ENCODE measurements at places on chromosomes 1 and 21.

GRCh38 chr1:165807613-165808012, 19.8 kb upstream of the UCK2 start:
- no peak for DNase-seq

DNA sequence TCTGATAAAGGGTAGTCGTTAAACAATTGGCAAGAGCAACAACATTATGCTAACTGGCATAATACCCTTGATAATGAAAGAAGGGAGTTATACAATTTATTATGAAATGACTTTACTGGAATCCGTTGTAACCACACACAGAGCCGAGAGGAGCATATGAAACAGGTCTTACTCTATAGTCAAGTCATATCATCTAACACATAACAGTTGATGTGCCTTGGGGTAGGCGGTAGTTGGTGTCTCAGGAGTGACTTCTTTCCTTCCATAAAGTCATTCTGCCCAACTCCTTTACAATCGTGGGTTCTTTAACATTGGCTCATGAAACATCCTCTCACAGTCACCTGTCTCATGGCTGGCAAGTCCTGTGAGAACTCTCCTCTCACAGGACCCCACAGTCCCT, 225.2 kb downstream of the LTN1 start:
- DNase-seq: no peak

GRCh38 chr1:153380711-153381110, 5.3 kb upstream of the S100A12 start:
- DNase-seq: no peak

- DNase-seq: no peak
Observed at GRCh38 chr1:97164276-97164639, 442.7 kb downstream of the PTBP2 start.

GRCh38 chr1:228011721-228012311, 5.0 kb downstream of the WNT3A start:
- no peak for DNase-seq

DNA sequence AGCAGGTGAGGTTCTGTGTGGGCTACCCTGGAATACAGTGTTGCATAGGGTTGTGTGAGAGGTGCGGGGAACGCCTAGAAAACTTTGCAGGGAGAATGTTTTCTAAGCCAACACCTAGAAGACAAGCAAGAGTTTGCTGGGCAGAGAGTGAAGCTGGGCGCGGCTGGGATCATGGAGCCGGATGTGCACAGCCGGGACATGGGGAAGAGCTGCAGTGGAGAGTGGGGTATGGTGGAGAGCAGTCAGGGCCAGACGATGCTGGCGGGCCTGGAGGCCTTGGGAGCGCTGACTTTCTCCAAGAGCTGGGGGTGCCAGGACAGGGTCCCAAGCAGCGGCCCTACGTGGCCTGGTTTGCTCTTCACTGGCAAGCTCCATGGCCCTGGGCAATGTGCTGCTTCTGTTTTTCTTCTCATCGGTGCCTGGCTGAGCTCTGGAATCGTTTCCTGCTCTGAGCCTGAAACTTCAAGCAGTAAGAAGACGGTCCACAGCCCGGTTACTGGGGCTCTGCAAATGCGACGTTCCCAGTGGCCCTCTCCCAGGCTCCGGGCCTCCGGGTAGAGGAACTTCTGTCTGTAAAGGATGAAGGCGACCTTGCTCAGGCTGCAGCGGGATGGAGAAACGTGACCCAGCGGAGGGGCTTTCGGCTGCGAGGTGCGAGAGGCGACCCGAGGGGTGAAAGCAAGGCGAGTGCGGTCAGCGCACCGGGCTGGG, 51.9 kb upstream of the CD34 start:
- peak; percentile 61 for DNase-seq

DNA sequence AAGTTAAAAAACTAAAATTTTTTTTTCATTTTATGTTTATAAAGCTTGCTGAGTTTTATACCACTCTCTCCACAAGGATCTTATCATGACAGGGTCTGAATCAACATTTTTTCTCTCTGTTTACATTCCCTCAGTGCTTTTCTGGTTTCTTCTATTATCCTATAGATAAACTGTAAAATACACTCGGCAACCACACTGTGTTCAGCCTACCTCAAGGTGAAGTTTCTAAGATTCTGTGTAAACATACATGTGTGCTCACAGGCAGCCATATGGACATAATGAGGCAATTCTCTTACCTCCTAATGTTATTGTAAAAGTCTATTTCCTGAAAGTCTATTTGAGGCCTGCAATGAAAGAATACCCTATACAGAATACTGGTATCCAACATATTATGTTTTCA, 114.6 kb downstream of the NTPCR start:
- DNase-seq: no peak

- no peak for DNase-seq
Observed at GRCh38 chr1:54230507-54231339, 30.8 kb downstream of the MRPL37 start.

DNA sequence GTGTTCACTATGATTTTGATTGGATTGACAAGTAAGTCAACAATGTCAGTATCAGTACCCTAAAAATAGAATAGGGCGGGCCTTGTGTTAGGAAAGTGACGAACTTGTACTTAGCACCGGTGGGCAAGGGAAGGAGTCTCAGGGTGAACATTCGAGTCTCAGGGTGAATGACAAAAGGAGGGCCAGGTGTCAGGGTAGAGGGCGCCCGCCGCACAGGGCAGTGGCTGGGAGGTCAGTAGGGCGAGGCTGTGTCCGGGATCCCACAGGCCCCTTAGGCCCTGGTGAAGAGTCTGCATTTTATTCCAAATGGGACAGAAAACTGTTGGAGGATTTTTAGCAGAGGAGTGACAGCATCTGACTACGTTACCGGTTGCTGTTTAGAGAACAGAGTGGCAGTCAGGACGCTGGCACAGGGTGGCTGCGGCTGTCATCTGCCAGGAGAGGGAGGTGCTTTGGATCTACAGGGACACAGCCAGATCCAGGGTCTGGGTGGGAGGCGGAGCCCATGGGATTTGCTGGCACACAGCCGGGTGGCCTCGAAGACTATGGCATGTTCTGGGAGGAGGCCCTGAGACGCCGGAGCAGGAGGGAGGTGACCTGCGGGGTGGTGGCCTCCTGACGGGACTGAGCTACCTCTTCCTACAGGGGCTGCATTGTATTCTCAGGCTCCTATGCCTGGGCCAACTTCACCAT, 11.0 kb downstream of the AGTRAP start:
- no peak for DNase-seq

- no peak for DNase-seq
Observed at GRCh38 chr1:15952317-15953258, 23.3 kb downstream of the ZBTB17 start.

GRCh38 chr1:189149547-189150375, 1327.9 kb downstream of the BRINP3 start:
- DNase-seq: no peak

DNA sequence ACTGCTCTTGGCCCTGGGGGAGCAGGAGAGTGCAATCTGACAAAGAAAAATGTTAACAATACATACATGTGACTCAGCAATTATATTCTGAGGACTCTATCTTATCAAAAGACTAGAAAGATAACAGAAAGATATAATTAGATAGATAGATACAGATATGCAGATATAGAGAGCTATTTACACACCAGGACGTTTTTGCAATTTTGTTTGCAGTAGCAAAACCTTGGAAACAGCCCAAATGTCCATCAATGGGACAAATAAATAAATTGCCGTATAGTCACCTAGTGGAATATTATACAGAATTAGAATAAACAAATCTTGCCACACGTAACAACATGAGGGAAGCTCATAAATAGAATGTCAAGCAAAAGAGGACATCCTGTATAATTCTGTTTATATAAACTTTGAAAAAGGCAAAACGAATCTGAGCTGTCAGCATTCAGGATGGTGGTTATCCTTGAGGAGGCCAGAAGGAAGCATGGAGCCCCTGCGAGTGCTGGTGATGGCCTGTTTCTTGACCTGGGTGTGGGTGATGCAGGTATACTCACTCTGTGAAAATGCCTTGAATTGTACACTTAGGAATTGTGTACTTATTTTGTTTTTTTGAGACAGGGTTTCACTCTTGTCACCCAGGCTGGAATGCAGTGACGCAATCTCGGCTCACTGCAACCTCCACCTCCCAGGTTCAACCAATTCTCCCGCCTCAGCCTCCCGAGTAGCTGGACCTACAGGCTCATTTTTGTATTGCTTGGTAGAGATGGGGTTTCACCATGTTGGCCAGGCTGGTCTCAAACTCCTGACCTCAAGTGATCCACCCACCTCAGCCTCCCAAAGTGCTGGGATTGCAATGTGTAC, 12.8 kb upstream of the TRIM63 start:
- DNase-seq: no peak

DNA sequence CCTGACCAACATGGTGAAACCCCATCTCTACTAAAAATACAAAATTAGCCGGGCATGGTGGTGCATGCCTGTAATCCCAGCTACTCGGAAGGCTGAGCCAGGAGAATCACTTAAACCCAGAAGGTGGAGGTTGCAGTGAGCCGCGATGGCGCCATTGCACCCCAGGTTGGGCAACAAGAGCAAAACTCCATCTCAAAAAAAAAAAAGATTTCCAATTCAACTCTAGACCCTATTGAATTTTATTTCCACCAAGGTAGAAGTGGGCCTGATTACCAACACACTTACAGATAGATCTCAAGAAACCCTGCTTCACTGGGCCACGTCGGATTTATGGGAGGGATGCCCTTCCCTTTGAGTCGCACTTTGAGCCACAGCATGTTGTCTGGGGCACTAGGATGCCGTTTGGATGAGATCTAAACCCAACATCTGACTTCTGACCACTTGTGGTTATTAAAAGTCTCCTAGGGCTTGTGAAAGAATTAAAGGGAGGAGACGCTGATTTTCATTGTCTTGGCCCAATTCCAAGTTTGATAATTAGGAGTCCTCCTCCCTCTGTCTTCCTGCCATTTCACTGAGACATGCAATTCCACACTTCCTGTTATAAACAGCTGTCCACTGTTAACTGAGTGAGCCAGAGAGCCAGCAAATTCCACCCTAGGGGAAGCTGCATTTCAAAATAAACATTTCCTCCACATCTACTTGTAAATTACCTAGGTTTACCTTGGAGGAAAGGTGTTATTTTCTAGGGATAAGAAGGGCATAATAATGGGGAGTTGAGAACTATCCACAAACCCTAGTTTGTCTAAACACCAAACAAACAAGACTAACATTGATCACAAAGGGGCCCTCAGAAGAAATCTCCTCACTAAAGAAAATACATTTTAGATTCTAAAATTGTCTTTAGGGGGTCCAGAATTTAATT, 5.2 kb upstream of the RERE start:
- no peak for DNase-seq

DNA sequence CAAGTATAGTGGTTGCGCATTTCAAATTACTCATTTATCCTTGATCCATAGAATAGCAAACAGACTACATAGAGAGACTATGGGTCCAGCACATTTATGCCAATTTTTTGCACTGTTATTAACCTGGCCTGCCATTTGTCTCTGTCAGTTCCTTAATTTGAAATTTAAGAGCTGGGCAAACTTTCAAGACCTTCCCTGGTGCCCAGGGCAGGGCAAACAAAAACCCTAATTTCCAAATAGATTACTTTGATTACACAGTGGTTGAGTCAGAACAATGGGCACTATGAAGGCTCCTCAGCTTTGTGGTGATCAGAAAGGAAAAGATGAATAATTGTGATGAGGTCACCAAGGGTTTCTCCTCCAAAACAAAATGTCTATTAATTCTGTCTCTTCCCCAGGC, 80.6 kb downstream of the TNFSF18 start:
- no peak for DNase-seq

DNA sequence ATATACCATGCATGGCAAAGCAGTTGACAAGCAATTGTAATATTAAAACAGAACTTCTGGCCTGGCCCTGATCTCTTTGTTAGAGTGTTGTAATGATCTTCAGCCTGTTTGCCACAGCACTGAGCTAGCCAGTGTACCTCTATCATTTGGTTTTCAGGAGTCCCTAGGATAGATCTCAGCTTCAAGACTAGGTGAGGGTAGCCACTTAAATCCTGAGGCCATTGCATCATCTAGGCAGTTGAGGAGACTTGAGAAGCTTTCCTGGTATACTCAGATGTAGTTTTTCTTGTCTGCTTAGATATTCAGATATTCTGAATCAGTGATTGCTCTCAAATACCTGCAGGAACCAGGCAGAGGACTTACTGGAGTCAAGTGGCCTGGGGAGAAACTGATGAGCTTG, 14.7 kb downstream of the S1PR1 start:
- no peak for DNase-seq

DNA sequence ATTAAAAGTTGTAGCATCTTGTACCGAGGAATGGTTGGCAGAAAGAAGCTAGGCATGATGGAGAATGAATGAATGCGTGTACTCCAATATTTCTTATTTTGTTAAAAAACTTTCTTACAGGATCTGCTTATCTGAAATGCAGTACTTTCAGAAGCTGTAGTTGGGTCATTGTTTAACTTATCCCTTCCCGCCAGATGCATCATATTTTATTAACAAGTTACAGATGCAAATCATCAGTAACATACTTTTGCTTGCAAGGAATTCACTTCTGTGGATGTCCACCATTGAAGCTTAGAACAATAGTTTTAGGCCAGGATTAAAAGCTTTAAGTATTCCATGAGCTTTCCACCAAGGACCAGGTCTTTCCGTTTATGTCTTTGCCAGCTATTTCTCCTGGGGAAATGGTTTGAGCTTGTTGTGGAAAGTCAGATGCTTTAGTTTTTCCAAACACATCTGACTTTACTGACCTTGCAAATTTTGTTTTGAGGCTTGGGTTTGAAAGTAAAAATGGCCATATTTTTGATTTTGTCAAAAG, 65.4 kb downstream of the PATJ start:
- no peak for DNase-seq

DNA sequence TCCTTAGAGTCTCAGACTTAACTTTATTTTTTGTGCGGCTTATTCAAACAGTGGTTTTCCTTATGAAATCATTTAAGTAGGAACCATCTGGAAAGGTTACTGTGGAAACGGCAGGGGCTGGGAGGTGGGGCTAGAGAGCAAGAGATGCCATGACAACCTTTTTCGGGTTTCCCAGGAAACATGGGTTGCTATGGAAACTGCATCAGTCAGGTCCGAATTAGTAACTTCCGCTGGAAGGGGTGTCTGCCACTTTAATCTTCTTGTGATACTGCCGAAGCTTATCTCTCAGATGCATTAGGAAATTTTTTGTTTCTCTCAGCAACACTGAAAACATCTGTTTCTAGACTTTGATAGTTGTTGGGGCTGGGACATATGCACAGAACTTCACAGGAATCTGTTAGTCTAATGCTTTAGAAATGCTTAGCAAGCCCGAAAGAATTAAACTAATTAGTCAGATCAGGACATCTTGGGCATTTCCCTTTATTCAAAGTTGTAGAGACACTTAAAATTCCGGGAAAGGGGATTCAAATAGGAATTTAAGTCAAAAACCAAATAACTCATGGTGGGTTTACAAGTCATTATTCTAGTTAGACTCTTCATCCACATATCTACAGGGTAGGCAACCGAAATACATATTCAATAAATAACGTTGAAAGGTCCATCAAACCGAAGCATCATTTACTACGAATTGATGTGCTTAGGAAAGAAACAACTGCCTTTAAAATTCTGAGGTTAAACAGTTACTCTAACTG, 2.6 kb downstream of the KCNA3 start:
- DNase-seq: no peak
